ENCODE measurements at places on chromosomes 4 and X. TPM values are rescaled to one million over a fixed set of nuclear protein-coding genes. Genes with fewer than 3 reads are reported as not detected.

- DNase-seq: no peak
These were observed 86.9 kb downstream of the TMEM164 start for GRCh38 chrX:110089656-110090403.

The TLR6 gene
- 0.53 TPM for total RNA-seq

- no peak for DNase-seq
These were observed 213.0 kb upstream of the GK2 start for GRCh38 chr4:79621061-79621460.

The PROM1 gene
- not detected for total RNA-seq

DNA sequence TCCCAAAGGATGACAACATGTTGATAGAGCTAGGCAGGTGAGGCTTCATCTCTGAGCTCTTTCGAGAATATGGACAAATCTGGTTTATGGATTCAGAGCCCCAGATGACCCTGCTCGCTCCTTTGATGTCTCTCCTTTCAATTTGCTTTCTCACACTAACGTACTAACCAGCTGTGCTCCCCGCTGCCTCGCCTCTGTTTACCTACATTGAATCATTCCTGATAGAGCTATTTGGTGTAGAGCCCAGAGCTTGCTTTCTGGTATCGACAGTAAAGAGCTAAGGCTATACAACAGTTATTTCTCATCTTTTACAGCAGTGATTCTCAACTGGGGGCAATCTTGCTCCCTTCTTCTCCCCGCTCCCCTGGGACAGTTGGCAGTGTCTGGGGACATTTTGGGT, 8.9 kb upstream of the PHKA2 start:
- no peak for DNase-seq

The ASMT gene
- total RNA-seq: not detected

The BBS12 gene
- 3.0 TPM for total RNA-seq

DNA sequence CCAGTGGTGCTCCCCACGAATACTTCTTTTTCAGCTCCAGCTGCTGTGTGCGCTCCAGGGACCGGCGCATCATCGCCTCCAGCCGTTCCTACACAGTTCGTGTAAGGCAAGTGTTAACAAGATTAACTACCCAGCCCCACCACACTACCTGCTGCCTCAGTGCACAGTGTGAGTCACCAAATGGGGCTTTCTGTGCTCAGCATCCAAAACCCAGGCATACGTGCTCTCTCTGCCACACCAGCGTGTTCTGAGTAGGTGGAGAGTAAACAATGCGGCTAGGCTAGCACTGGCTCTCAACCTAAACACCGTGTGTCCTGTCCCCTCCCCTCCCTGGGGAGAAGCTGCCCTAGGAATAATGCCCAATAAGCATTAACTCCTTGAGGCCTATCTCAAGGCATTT, 60.0 kb downstream of the MAP7D2 start:
- peak; percentile 75 for DNase-seq

The NOX1 gene
- not detected for total RNA-seq

DNA sequence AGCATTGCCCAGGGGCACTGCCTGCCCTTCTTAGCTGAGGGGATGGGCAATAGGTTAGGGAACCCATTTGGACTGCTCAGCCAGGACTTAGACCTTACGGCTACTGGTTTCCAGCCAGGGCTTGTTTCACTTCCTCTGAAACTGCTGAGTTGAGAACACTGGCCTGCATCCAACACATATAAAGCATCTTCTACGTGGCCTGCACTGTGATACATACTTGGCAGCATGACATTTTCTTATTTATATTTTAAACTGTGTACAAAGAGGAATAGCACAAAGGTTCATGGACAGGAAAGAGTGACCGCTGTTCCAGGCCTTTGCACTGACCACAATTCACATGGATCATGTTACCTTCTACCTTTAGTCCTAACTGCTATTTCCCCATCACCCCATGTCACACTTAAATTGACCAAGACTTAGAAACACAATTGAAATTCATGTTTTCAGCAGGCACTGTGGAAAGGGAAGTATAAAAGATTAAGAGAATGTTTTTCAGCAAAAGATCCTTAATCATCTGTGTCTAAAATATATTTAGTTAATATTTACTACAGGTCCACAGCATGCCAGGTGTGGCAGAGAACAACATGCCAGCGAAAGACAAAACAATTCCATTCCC, 43.7 kb downstream of the NLGN4X start:
- no peak for DNase-seq

The LRP2BP gene
- 0.14 TPM for total RNA-seq

The KANTR gene
- total RNA-seq: 2.3 TPM

The NDNF gene
- total RNA-seq: not detected

The TMPRSS11D gene
- 0.99 TPM for total RNA-seq

- DNase-seq: peak; percentile 92
These were observed at the start of gene DDX60 for GRCh38 chr4:168318266-168318895. TSS of gene DDX60 (minus strand) at chr4:168318752. CDS start at chr4:168311259, 7,493 bp downstream.

DNA sequence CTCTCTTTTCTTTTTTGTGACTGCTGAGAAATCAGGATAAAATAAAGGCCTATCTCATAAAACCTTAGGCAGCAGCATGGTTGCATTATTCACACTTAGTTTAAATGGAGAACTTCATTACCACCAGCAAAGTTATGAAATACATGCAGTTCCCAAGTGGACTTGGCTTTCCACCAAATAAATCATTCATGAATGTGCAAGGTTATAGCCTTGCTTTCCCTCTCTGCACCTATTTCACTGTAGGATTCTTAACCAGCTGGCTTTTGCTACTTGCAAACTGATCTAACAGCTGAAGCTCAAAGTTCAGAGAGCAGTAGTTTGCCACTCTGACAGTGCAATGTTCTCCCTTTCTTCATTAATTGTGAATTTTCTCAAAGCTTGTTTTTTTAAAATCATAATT, 140.1 kb upstream of the SMIM31 start:
- peak; percentile 15 for DNase-seq

GRCh38 chrX:68087526-68087925, 345.8 kb downstream of the OPHN1 start:
- no peak for DNase-seq

GRCh38 chr4:90958256-90958895, 831.2 kb downstream of the CCSER1 start:
- peak; percentile 80 for DNase-seq

DNA sequence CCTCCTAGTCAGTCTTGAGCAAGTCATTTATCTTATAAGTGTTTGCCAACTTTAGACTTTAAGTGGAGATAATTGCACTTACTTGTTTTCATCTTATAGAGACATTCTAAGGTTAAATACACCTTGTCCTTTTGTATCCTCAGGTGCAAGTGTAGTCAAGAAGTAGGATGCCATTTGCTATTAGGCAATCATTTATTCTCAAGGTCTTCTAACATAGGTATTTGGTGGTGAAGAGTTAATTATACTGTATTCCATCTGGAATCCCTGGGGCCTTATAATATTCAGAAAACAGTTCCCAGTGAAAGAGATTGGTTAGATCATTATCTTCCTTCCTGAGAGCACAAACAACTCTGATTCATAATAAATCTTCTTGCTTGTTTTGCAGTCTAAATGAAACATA, 23.7 kb downstream of the SULT1E1 start:
- DNase-seq: no peak

DNA sequence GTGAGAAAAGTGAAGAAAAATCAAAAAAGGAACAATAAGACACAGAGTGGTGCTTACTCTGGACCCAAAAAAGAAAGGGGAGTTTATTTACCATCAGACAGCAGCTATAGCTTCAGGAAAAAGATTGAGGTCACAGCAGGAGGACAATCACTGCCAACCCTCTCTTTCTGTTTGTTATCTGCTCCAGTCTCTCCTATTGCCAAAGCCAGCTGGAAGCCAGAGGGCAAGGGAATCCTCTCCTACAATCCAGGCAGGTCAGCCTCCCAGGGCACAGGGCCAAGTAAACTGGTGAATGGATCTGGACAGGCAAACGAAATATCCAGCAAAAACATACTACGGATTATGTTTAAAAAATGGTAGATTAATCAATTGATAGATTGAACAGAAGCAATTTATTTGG, 306.9 kb upstream of the SLIT2 start:
- DNase-seq: no peak

DNA sequence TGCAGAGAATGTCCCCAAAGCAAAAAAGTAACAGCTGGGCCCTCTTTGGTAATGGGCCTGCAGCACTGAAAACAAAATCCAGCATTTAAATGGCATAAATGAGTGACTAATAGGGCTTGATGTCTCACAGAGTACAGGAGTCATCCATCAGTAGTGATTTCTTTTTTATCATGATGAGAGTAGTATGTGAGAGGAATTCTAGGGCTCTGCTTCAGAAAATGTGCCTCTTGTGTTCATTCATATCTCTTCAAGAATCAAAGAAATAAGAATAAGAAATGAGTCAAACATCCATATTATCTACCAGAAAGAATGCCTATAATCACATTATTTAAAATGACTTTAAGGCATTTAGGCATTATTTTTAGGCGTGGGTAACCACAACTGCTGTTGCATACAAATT, 792.9 kb upstream of the HTR2C start:
- no peak for DNase-seq

- DNase-seq: no peak
These were observed 591.7 kb downstream of the CCSER1 start for GRCh38 chr4:90718931-90719330.

GRCh38 chr4:80521438-80521837, 185.9 kb downstream of the CFAP299 start:
- DNase-seq: no peak
